ENCODE measurements at places on chromosomes 3 and 15.

DNA sequence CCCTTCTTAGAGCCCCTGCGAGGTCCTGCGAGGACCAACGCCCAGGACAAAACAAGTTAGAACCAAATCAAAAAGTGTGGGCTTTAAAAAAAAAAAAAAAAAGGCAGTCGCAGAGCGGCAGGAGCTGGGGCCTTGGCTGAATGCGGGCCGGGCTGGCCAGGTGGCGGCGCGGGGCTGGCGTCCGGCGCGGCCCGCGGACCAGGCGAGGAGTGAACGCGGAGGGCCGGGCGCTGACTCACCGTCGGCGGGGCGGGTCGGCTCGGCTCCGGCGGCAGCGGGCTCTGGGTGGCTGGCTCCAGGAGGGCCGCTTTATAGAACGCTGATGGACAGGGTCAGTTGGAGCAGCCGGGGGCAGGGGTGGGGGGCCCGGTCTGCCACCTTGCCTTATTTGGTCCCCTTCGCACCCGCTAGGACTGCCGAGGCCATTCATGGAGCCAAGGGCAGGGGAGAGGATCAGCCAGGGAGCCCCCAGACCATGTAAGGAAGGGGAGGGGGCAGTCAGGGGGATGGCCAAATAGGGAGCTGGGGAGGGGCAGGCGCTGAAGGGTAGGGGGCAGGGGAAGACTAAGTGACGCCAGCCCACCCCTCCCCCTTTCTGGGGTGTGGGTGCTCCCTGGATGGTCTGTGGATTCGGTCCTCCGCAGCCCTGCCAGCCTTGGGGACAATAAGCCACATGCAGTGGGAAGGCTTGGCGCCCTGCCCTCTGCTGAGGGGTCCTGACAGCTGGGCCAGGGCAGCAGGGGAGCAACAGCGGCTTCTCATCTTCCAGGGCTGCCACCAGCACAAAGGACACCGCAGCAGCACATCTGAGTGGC is at the start of gene ACTC1:
ACTC1 (minus strand) TSS at position 283 of the 815 bp plus-strand sequence. CDS start 741 bp downstream, outside the sequence.
- no peak for DNase-seq

DNA sequence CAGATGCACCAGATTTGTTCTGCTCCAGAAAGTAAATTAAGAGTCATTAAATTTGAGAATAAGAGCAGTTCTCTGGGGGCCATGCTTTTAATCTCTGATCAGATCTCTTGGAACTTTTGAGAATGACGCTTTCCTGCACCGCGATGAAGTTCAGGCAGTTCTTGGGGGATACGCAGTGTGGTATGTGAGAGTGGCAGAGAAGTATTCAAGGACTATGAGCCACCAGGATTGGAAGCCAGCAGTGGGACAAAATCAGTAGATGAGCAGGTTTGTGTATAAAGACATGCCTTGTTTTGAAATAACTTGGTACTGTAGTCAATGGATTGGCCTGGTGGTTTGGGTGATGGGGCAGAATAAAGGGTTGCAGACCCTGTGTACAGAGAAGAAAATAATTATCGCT is 483.6 kb downstream of the ERC2 start:
- DNase-seq, result no peak

DNA sequence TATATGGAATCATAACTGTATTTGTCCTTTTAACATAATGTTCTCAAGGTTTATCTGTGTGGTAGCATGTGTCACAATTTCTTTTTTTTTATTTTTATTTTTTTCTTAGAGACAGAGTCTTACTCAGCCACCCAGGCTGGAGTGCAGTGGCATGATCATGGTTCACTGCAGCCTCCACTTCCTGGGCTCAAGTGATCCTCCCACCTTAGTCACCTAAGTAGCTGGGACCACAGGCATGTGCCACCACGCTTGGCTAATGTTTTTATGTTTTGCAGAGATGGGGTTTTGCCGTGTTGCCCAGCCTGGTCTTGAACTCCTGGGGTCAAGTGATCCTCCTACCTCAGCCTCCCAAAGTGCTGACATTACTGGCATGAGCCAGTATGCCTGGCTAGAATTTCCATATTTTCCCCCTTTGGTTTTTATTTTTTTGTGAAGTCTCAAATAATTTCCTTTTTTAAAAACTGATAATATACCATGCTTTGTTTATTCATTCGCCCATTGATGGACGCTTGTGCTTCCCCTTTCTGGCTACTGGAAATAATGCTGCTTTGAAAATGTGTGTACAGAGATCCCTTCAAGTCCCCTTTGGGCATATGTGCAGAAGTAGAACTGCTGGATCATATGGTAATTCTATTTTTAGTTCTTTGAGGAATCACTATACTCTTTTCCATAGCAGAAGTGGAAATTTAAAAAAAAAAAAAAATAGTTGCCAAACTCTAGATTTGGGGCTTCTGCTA is 28.4 kb downstream of the TMEM40 start:
- DNase-seq, result no peak

GRCh38 chr15:73709241-73709640 is 25.1 kb downstream of the CD276 start:
- no peak for DNase-seq

DNA sequence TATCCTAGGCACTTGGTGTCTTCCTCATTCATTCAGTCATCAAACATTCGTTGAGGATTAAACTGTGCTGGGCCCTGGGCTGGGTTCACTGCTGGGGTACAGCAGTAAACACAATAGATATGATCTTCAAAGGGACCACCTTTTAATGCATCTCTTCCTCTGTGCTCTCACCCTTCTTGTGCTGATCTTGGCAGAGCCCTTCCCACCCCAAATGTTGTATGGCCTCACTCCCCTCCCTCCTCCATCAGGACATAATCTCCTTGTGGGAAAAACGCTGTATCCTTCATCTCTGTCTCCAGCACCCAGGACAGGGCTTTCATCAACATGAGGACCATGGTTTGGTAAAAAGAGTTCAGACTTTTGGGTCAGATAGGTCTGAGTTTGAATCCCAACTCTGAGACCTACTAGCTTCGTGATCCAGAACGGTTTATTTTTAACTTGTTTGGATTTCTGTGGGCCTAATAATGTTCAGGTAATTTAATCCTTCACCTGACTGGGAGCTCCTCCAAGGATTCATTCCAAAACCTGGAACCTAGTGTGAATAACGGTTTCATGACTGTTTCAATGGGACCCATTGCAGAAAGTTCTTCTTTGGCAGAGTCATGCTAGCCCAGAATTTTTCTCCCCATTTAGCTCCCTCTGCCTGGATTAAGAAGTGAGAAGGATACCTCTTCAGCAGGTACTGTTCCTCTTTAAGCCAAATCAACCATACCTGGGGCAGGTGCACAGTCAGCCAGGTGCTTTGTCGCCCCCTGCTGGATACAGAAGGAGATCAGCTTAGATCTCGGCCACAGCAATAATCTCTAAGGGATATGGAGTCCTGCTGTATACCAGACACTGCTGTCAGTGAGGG is 5.2 kb upstream of the WNT7A start:
- no peak for DNase-seq

- DNase-seq, result no peak
These were observed 11.1 kb upstream of the THUMPD3 start for GRCh38 chr3:9351709-9352126.

GRCh38 chr15:74316141-74316540 is 51.3 kb downstream of the CYP11A1 start:
- DNase-seq, result no peak

- no peak for DNase-seq
These were observed 38.7 kb downstream of the ANXA2 start for GRCh38 chr15:60358935-60359682.

DNA sequence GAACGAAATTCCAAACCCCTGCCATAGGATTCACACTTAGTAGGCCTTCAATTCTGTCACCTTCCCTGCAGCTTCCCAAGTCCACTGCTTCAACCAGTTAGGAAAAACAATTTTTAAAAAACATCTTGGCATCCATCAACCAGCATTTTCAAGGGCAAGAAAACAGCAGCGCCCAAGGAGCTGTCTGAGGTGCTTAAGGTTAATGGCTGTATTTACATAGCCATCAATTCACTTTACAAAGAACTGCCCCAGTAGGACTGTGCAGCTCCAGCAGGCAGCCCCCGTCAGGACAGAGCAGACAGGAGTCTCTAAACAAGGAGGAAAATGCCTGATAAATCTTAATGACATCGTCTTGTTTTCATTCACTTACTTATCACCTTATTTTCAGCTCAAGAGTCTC is 13.3 kb downstream of the TAFA4 start:
- DNase-seq, result no peak

DNA sequence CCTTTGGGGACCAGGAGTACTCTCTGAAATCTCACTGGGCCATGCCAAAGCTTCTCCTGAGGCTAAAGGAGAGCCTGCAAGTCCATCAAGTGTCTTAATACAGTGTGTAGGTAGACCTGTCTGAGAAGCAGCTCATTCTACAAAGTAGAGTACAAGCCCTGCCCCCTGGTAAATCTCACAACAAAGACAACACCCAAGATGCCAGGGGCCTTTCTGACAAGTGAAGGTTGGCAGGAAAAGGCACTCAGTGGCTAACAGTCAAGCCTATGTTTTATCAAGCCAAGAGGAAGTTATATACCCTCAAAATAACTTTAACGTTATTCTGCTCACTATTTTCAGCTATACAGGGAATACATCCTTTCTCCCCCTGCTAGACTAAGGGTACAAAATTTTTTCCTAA is 58.3 kb downstream of the NMNAT3 start:
- no peak for DNase-seq

DNA sequence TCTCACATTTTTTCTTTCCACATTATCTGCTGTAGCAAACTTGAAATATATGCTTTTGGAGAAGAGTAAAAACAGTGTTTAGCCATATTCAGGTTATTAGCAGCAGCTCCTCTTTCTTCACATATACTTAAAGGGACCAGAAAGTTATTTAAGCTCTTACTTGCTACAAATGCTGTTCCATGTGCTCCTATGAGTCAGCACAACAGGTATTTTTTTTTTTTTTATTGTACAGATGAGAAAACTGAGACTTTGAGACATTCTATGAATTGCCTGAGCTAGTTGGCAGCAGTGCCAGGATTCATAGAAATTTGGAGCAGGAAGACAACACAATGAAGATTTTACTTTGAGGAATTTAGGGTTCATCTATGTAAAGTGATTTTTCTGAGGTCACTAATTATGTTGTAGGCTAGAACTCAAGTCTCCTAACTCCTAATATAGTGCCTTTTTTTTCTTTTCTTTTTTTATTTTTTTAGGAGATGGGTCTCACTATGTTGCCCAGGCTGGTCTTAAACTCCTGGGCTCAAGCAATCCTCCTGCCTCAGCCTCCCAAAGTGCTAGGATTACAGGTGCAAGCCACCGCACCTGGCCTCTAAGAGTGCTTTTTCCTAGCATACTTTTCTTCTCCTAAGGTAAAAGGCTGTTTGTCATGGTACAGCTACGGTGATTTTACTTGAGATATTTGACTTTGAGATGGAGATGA is 23.6 kb downstream of the SETD5 start:
- DNase-seq, result no peak

GRCh38 chr3:194279701-194280360 is 71.3 kb downstream of the CPN2 start:
- no peak for DNase-seq
